ENCODE measurements at places on chromosomes 2 and 18.

DNA sequence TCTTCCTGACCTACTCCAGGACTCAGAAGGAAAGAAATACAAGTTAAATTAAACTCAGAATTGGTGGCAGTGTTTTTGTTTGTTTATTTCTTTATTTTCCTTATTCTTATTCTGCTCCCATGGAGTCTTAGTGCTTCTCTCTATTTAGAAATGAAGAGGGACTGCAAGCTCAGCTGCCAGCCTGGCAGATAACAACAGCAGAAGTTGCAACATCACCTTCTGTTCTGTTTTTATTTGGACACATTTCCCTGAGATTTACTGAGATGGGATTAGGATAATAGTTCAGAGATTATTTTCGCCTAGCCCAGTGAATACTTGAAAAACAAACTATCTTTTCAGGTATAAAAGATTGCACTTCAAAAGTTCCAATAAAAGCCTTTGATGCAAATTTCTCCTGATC is 70.4 kb upstream of the DTNA start:
- DNase-seq: no peak

DNA sequence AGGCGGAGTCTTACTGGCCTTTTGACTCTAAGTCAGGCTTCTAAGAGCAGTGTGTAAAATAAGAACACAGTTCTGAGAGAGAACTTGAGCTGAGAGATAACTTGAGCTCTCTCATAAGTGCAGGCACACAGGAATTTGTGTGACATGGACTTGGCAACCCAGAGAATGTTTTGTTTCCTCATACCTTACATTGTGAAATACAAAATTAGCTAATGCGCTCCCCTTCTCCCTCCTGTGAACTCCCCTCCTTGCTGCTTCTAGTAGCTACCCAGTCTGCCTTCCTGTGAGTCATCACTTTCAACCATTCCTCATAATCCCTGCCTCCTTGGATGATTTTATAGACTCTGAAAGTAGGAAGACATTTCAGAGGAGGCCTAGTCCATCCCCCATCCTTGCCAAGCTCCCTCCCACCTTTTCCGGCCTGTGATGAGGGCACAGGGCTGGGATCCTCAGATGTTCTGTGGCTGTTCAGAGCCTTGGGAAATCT is 22.6 kb downstream of the FER1L5 start:
- no peak for DNase-seq

GRCh38 chr2:169510496-169510895 is 994 bp downstream of the KLHL41 start:
- no peak for DNase-seq

DNA sequence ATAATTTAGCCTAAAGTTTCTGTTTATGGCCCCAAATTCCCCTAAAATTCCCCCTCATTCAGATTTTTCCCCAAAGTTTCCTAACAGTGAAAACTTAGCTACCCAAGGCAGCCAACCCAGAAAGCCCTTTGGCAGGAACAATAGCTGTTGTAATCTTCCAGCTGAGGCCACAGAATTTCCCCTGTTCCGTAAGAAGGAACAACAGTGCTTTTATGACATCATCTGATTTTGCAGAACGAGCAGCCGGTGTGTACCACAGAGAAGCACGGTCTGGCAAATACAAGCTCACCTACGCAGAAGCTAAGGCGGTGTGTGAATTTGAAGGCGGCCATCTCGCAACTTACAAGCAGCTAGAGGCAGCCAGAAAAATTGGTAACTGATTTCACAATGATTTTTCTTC is 6.3 kb downstream of the TNFAIP6 start:
- DNase-seq: no peak

DNA sequence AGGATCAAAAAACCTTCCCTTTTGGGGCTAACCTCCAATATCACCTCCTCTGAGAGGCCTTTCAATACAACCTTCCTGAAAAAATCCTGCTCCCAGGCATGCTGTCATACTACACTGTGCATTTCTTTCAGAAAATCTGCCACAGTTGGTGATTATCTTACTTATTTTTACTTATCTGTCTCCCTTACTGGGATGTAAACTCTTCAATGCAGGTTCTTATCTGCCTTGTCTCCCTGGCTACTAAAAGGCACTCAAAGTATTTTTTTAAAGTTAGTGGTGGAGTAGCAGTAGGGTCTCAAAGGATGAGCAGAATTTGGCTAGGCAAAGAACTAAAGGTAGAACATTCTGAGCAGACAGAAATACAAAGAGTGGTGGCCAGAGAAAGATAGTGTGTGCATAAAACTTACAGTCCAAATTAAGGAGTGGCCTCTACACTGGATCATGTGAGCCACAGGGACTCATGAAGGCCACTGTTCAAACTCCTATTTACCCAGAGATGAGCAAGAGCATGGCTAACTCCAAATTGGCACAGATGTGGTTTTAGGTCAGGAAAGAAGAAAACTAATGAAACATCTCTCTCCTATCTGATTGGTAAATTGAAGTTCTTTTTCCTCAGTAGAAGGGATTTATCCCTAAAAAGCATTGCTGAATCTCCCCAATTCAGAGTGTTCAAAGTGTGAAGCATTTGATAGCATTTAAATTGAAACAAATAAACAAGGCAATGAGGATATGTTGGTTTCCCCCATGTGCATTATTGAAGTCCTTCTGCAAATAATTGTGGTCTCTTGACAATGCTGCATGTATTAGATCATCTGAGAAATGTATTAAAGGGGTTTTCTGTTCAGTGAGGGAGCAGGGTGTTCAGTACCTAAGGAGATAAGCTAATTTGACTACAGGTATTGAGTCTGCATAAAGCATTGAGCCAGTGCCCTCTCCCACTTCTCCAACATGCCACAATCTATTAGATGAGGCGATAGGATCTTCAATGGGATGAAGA is 285.5 kb downstream of the MREG start:
- no peak for DNase-seq

DNA sequence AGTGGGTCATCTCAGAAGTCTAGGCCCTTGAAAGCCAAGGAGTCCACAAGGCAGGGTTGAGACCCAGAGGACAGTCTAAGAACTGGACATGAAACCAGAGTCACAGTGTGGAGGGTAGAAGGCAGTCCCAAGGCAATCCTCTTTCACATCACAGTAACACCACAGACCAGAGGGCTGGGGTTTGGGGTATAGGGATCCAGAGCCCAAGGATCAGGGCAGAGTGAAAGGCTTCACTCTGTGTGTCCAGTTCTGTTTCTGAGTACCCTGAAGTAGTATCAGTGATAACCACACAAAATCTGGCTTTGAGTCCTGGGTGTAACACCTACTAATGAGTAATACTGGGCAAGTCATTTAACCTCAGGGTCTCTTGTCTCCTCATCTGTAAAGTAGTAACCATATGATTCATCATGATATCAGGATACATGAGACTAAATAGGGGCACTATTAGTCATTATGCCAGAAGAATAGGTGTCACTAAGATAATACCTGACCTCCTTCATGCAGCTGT is 91.0 kb downstream of the ICA1L start:
- DNase-seq: no peak

DNA sequence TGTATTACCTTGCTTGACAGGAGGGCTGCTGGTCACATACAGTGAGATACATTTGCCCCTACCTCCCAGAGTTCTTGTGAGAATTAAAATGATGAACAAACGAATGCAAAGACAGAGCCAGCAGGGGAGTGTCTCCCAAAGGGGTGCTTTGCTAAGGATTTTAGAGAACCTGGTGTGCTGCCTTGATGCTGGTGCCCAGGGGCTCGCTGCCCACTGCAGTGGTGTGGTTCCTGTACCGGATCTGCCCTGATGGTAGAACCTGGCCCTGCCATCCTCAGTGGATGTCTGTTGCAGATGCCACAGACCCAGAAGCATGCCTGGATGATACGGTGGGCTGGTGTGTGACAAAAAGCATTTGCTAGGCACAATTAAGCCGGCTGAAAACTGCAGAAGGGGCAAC is 414.8 kb upstream of the HS6ST1 start:
- no peak for DNase-seq

DNA sequence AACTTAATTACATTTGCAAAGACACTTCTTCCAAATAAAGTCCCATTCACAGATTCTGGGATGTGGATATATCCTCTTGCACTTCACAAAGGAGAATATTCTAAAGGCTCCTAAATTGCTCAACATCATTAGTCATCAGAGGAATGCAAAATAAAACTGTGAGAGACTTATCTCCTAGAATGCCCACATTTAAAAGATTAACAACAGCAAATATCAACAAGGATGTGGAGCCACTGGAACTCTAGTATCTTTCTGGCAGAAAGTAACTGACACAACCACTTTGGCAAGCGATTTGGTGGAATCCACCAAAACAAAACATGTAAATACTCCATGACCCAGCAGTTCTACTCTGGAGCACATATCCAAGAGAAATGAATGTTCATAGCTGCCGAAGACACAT is 4.6 kb downstream of the NEU2 start:
- no peak for DNase-seq
